ENCODE measurements at places on chromosomes 6 and 20. TPM values are rescaled to one million over a fixed set of nuclear protein-coding genes. Genes with fewer than 3 reads are reported as not detected.

Gene CFAP206
- total RNA-seq: 0.06 TPM

Gene FITM2
- 9.9 TPM for total RNA-seq

Gene CDH4
- 5.8 TPM for total RNA-seq

Gene SLC35F1
- 0.03 TPM for total RNA-seq

Gene TNFRSF6B
- total RNA-seq: 0.97 TPM

Gene TREML1
- not detected for total RNA-seq

Gene TRIM40
- total RNA-seq: not detected
